ENCODE measurements at places on chromosomes 7 and 10.

DNA sequence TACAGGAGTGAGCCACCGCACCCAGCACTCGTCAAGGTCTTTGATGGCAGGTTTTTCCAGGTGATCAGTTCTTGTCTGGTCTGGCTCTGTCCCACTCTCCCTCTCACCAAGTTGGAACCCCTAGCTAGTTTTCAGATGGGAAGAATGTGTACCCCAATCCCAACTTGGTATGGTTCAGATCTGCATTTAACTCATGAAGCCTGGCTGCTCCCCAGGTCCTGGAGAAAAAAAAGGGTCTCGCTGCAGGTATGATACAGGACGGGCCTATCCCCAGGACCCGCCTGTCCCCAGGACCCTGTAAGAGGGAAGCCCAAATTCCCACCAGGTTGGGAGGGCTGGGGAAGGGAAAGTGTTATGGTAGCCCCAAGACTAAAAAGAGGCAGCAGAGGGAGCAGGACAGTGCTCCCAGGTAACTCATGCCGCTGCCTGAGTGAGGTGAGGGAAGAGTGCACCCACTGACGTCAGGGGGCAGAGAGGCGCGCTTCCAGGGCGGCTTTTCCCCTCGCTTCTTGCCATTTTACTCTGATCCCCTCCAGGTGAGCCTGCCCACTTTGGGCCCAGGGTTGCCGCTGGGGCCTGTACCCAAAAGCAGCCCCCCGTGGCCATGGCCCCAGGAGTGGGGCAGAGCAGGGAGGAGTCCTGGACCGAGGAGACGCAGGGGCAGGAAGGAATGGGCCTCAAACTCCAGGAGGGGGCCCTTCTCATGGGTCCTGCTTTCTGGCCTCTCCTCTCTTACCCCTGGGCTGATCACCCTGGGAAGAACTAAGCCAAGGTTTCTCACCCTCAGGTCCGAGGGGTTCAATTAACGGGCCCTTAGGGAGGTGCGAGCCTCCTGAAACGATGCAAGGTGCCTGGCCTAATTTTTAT is 36.4 kb upstream of the SRRM3 start:
- DNase-seq = no peak

GRCh38 chr10:12679636-12680035 is 321.9 kb downstream of the CCDC3 start:
- no peak for DNase-seq

- no peak for DNase-seq
Measured at GRCh38 chr10:107806026-107806425, 641.5 kb upstream of the SORCS1 start.

DNA sequence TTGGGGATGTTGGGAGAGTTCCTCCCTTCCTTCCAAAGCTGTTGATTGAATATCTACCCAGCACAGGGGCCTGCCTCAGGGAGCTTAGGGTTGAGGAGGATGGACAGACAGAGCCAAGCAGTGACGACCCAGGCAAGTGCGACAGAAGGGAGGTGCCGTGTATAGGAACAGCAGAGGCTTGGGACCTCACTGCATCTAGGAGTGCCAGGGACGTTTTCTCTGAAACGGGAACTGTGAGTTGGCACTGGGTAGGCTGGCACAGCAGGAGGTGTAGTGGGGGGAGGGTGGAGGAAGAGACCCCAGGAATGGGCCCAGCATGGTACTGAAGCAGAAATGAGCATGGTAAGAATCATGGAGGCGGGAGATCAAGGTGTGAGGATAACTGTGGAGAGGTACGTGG is 55.3 kb upstream of the MGMT start:
- DNase-seq = no peak

- no peak for DNase-seq
Measured at GRCh38 chr10:114068054-114068707, 24.5 kb downstream of the ADRB1 start.

DNA sequence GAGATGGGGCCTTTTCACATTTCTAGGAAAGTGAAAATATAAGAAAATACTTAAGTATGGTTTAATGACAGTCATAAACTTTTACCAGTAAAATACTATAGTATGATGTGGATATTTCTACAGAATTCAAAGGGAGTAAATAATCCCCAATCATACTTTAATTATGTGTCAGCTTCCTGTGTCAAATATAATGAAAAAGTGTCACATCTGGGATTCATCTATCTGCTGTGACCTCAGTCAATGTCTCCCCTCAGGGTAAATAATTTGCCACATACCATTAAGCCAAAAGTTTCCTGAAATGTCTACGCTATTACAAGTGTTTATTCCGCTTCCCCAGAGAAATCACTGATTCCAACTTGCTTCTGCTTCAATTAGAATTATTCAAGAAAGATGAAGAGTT is 110.5 kb downstream of the ITGA8 start:
- DNase-seq = no peak

- peak; percentile 23 for DNase-seq
Measured at GRCh38 chr10:118241229-118242137, 100.6 kb downstream of the FAM204A start.

- no peak for DNase-seq
Measured at GRCh38 chr7:80681272-80681885, 42.9 kb downstream of the CD36 start.

GRCh38 chr10:44517635-44518034 is 132.7 kb upstream of the CXCL12 start:
- DNase-seq = no peak

DNA sequence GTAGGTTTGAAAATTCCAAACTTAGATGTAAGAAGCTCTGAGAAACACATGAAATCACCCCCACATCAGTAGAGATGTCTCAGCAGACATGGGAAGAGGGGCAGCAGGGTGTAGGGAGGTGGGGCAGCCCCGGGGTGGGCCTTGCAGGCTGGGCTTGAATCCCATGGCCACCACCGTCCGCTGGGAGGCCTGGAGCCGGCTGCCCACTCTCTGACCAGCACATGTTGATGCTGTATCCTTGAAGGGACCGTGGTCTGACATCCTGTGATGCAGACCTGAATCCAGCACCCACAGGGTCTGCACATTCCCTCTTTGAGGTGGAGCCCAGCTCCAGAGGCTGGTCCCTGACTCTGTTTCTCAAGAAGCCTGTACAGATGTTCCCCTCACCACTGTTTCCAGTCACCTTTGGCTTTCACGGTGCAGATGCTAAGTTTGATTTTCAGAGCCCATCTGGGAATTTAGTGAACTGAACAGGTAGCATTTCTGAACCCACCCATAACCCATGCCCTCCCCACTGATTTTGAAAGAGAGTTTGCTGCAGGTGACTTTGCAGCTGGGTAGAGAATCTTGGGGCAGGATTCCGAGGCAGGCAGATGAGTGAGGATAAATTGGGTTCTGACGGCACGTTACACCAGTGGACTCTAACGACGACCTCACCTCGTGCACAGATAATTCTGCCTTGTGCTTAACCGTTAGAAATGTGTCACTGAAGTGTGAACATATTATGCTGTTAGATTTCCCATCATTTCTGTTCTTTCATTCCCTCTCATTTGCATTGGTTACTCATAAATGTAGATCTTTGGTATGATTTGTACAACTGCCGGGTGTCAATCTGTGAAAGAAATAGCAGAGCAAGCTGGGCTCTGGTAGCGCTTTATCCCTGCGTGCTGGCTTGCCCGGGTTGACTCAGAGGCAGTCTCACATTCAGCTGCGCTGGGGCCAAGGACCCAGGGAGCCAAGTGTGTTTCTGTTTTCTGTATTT is 45.7 kb downstream of the IKZF1 start:
- DNase-seq = peak; percentile 71

GRCh38 chr10:118729641-118730258 is 25.0 kb downstream of the CACUL1 start:
- DNase-seq = no peak

GRCh38 chr10:49741108-49741995 is 20.8 kb downstream of the OGDHL start:
- no peak for DNase-seq

GRCh38 chr7:41892356-41893100 is 189.6 kb upstream of the INHBA start:
- DNase-seq = no peak

DNA sequence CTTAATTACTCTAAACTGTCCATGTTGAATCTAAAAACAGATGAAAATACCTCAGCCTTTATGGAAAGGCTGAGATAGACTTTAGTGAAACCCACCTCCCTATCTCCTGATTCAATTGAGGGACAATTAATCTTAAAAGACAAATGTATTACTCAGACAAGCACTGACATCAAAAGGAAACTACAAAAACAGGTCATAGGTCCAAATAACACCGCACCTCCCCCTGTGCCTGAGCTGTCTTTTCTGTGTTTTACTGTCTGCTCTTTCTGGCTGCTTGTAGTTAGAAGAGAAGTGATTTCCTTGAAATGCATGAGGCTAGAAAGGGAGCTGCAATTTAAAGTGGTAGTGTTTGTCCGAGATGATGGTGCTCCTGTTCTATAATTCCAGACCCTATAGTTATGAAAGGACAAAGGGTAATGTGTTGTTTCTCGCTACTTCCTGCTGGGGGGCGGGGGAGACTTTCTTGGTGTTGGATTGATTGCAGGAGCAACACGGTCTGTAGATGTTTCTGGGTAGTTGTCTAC is 16.0 kb downstream of the AKR1C8 start:
- DNase-seq = no peak

Data from activated CD4-positive, CD25-positive, alpha-beta regulatory T cell (primary cell).